ENCODE measurements at places on chromosomes 1 and 21.
A peak's percentile ranks its signal among the peaks of the same experiment; 100 is the strongest.

- no peak for DNase-seq
These were observed 8.7 kb upstream of the SLX9 start for GRCh38 chr21:44931137-44931500.

- no peak for DNase-seq
These were observed 178.4 kb downstream of the ADSS2 start for GRCh38 chr1:244273262-244273844.

DNA sequence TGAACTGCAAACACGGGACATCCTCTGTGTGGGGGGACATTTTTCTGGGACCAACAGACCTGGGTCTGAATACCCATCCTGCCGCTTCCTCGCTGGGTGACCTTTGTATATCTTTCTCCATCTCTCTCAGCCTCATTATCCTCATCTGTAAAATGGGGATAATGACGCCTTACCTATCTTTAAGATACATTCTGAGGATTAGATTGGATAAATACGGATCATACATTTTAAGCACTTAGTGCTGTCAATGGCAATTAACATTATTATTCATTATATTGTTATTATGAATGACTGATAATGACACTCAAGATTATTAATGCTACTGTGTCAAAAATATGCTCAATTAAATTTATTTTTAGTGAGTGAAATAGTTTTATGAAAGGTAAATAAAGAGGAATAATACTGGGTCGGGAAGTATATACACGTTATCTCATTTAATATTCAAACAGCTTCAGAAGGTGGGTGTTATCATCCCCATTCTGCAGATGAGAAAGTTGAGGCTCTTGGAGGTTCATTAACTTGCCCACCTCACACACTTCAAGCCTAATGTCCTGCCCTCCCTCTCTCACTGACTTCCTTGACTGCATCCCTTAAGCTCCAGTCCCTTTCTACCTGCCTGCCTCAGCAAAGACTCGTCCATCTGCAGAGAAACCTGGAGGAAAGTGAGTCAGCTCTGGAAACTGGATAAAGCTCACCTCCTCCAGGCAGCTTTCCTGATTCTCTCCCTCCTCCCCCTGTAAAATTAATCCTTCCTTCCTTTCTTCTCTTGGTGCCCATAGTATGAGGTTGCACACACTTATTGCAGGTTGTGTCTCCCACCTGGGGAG, 120.7 kb upstream of the JUN start:
- no peak for DNase-seq

DNA sequence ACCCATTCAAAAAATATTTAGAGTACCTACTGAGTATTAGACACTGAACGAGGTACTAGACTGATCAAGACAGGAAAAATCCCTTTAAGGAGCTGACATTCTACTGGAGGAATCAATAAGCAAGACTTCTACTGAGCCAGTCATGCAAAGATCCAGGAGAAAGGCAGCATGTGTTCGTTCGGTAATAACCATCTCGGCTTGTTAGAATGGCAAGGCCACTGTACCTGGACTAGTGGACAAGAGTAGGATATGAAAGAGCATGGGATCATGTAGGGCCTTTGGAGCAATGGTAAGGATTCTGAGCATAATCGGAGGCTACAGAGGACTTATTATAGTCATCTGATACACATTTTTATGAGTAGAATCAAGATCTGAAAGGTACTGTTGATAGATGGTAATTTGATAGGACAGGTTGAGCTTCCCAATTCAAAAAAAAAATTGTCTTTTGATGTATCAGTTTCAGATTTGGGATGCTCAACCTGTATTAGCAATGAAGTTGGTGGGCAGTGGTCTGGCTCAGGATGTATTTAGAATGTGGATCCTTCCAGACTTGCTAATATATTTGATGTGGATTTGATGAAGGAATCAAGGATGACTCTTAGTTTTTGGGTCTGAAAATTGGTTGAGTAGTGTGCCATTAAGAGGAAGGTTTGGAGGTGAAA, 2.3 kb downstream of the COX20 start:
- DNase-seq = no peak

DNA sequence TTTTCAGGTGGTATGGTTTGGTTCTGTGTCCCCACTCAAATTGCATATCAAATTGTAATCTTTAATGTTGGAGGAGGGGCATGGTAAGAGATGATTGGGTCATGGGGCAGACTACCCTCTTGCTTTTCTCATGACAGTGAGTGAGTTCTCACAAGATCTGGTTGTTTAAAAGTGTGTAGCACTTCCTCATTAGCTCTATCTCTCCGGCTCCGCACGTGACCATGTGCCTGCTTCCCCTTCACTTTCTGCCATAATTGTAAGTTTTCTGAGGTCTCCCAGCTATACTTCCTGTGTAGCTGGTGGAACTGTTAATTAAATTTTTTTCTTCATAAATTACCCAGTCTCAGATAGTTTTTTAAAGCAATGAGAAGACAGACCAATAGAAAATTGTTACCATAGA, 843.2 kb downstream of the AMY1C start:
- DNase-seq = no peak

DNA sequence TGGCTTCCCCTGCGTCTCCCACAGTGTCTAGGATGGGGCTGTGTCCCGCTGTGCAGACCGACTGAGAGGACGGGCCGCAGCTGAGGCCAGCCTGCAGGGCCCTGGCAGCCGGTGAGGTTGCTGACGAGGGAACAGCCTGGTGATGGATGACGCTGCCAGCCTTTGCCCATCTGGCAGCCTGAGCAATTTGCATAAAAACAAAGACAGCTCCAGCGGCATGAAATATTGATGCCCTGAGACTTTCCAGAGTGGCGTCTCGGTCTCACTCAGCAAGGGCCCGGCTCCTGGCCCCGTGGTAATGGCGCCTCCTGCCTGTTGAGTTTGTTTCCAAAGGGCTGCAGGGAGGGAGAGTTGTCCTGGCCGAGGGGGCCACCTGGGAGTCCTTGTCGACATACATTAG, 19.1 kb upstream of the KCNA10 start:
- DNase-seq = no peak

DNA sequence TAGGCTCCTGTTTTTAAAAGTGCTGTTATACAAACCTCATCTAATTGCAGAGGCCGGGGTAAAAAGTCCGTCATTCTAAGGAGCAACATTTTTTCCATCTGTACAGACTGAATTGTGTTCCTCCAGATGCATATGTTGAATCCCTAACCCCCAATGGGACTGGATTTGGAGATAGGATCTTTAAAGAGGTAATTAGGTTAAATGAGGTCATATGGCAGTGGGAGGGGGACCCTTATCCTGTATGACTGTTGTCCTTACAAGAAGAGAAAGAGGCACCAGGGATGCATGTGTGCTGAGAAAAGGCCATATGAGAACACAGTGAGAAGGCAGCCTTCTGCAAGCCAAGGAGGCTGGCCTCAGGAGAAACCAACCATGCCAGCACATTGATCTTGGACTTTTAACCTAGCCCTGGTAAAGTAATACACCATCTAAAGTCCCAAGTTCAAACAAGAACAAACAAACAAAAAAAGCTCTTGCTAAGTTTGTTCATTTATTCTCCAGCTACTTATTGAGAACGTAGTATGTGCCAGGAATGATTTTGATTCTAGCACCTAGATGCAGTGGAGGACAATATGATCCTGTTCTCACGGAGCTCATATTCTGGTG, 352.4 kb downstream of the NTNG1 start:
- DNase-seq = no peak

DNA sequence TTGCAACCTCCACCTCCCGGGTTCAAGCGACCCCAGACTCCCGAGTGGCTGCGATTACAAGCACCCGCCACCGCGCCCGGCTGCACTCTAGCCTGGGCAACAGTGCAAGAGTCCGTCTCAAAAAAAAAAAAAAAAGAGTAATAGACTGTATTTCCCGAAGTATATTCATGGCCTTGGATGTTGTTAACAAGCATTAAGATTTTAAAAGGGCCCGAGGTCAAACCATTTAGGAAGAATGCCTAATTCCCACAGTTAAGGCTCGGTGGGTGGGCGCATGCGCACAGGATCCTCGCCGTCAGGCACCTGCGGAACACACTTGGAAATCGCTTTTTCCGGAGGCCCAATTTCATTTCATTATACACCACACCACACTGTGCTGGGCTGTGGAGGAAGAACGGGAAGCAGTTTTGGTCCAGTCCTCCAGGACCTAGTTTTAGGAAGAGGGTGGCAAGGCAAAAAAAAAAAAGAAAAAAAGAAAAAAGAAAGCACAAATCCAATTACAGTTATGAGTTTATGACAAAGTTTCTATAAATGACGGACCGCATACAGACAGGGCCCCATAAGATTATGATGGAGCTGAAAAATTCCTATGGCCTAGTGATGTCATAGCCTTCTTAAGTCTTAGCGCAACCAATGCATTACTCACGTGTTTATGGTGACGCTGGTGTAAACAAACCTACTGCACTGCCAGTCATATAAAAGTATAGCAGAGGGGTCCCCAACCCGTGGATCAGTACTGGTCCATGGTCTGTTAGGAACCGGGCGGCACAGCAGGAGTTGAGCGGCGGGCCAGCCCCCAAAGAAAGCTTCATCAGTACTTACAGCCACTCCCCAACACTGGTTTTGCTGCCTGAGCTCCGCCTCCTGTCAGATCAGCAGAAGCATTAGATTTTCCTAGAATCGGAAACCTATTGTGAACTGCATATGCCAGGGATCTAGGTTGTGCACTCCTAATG, 38.2 kb downstream of the H3-3A start:
- DNase-seq = no peak

GRCh38 chr1:24201941-24202440, 14.9 kb upstream of the IFNLR1 start:
- DNase-seq = peak; percentile 39

DNA sequence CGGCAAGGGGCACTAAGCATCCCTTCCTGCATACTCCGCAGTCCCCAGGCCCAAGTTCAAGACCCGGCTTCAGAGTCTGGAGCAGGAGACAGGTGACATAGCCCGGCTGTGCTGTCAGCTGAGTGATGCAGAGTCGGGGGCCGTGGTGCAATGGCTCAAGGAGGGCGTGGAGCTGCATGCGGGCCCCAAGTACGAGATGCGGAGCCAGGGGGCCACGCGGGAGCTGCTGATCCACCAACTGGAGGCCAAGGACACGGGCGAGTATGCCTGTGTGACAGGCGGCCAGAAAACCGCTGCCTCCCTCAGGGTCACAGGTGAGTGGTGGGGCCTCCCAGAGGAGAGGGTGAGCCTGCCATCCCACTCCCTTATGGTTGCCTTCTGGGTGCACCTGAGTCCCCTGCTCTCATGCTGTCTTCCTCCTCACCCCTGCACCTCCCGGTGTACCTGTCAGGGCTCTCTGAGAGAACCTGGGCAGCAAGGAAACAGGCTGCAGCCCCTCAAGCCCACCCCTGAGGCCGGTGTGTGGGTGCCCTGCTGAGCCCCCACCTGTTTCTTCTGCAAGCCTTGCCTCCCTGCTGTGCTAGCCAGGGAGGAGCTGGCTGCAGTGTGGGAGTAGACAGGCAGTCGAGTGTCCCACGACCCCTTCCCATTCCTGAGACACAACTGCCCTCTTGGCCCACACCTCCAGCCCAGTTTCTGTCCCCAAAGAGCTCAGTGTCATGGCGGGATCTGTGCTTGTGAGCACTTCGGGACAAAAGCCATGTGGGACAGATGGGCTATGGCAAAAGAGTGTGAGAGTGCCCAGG, 99.2 kb downstream of the TRIM11 start:
- DNase-seq = no peak

DNA sequence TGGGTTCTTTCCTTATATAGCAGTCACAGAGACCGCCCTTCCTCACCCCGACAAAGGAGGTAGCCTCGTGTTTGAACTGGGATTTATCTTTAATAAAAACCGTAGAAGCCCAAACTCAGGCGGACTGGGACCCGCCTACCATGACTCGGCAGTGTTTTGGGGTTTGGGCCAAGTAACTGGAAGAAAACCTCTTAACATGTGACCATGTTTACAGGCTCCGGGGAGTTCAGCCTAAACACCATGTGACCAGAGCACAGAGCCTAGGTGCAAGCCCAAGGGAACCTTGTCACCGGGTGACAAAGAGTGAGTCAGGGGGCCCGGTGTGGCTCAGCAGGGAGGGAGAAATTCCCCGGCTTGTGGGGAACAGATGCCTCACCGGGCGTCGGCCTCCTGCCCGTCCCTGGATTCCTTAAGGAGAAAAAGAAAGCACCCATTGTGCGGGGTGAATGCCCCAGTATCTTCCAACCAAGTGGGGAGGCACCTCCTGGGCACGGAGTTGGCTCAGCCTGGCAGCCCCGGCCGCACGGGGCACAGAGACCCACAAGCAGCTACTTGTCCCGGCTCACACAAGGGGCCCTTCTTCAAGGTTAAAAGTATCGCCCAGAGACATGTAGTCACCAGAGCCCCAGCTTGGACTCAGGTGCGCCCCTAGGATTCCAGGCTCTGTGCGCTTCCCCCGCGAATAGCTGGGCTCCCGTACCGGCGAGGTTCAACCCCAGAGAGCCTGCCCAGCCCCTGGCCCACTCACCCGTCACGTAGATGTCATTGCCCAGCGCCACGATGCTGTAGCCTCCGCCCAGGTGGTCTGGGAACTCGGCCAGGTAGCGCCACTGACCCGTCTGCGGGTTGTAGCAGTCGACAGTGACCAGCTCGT, 1.4 kb downstream of the KLHL21 start:
- DNase-seq = peak; percentile 62

GRCh38 chr1:35452106-35452774, 105.0 kb downstream of the KIAA0319L start:
- no peak for DNase-seq
